ENCODE measurements at places on chromosomes 3 and 15.

GRCh38 chr3:188421836-188422540, 268.0 kb downstream of the LPP start:
- DNase-seq, result no peak

DNA sequence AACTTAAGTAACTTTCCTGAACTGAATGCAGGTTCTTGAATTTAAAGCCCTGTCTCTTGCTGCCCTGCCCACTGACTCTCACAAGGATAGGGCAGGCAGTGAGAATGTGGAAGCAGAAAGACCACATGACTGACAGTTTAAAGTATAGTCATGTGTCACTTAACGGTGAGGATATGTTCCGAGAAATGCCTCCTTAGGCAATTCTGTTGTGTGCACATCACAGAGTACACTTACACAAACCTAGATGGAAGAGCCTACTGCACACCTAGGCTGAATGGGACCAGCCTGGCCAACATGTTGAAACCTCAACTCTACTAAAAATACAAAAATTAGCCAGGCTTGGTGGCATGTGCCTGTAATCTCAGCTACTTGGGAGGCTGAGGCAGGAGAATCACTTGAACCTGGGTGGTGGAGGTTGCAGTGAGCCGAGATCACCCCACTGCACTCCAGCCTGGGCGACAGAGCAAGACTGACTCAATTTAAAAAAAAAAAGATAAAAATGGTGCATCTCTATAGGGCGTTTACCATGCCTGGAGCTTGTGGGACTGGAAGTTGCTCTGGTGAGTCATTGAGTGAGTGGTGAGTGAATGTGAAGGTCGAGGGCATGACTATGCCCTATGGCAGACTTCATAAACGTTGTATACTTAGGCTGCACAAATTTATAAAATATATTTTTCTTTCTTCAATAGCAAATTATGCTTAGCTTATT, 18.9 kb upstream of the COPG1 start:
- no peak for DNase-seq

GRCh38 chr3:23633261-23633960, 172.3 kb upstream of the UBE2E1 start:
- no peak for DNase-seq

GRCh38 chr15:78055919-78056713, 21.4 kb downstream of the TBC1D2B start:
- no peak for DNase-seq

- no peak for DNase-seq
Observed at GRCh38 chr3:136604961-136605360, 147.2 kb downstream of the STAG1 start.

DNA sequence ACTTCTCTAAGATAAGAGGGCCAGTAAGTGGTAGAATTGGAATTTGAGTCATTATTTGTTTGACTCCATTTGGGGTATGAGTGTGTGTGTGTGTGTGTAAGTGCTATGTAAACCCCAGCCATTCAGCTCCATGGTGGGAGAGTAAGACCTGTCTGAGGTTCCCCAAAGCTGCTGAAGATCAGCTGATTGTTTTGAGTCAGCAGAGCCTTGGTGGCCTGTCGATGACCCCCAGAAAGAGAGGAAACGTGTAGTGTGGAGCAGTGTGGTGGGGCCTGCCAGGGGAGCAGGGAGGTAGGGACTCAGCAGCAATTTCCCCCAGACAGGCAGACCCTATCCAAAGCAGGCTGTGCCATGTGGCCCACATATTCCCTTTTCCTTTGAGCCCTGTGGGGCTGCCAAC, 5.3 kb downstream of the DVL3 start:
- DNase-seq, result no peak

DNA sequence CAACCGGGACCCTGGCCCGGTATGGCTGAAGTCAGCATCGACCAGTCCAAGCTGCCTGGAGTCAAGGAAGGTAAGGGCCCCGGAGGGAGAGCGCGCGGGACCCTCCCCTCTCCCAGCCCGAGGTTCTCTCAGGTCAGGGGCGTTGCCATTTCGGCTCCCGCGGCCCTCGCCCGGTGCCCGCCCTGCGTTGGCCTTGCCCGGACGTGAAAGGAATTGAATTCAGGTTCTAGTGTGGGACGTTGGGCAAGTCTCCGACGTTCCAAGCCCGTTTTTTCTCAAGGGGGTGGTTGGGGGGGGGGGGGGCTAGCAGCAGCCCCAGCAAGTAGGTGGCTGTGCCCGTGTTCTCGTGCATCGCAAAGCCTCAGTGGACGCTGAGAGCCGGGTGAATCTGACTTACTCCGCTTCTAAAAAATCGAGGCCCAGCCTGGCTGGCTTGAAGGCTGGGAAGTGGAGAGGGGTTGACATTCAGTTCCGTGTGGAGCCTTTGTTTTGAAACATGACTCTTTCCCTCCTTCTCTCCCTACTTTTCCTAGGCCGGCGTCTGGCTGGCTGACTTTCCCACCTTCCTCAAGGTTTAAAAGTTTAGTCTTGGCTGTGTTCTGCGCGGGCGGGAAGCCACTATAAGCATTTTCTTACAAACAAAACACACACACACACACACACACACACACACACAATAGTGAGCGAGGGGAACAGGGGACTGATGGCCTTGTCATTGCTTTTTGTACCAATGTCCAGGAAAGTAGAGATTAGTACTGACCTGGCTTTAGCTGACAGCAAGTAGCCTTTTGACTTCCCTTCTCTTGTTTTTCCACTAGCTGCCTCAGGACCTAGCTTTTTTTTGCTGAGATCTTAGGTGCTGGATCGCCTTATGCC, at the start of gene UTS2B:
Gene UTS2B, minus strand, starts transcription at position 873 of the 876 bp plus-strand sequence. CDS start 48,337 bp downstream, outside the sequence.
- no peak for DNase-seq

GRCh38 chr15:31265871-31266711, 60.5 kb upstream of the KLF13 start:
- DNase-seq, result peak; percentile 42

DNA sequence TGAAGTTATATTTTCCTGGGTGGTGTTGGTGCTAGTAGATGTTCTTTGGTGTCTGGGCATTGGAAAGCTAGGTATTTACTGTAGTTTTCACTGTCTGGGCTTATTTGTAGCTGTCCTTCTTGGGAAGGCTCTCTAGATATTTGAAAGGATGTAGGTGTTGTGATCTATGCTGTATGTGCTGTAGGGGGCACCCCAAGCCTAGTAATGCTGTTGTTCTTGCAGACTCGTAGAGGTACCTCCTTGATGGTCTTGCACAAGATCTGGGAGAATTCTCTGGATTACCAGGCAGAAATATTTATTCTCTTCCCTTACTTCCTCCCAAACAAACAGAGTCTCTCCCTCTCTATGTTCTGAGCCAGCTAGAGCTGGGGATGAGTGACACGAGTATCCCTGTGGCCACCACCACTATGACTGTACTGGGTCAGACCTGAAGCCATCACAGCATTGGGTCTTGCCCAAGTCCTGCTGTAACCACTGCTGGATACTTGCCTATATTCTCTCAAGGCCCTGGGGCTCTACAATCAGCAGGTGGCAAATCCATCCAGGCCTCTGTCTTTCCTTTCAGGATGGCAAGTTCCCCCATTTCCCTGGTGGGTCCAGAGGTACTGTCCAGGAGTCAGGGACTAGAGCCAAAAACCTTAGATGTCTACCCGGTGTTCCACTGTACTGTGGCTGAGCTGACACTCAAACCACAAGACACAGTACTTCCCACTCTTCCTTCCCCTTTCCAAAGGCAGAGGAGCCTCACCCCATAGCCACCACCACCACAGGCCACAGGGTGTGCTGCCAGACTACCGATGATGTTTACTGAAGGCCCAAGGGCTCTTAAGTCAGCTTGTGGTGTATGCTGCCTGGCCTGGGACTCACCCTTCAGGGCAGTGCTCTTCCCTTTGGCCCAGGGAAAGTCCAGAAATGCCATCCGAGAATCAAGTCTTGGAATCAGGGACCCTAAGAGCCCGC, 195.2 kb upstream of the DPPA4 start:
- DNase-seq, result no peak

- DNase-seq, result no peak
Observed at GRCh38 chr3:184654375-184654774, 57.5 kb downstream of the MAGEF1 start.

DNA sequence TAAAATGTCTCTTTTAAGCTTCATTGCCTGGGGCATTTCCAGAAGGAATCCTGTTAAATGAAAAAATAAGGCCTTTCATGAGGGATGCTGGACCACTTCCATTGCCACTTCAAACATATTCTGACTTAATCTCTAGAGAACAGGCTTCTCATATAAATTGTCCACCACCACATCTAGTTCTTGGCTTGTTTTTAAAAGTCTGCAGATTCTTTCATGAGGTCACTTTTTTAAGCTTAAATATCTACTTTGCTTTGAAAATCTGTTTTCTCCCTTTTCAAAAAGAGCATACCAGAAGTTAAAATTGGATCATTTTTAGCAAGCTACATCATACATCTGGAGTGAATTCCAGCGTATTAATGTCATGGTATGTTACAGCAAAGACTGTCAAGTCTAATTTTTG, 131.6 kb downstream of the C3orf70 start:
- DNase-seq, result no peak

DNA sequence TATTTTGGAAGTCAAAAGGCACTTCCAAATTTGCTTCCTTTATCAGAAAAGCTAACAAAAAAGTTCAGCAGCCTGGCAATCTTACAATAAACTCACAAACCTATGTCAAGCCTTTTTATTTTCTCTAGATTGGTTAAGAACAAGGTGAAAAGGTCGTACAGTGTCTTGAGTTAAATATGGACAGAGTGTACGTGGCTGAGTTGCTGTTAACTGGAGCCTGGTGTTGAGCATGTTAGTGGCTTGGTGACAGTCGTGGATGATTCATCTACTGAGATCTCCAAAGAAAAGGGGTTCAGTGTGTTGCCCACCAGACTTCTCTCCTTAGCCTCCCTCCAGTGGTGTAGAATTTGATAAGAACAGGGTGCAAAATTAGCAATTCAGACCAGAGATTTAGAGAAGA, 89.7 kb downstream of the SSR3 start:
- DNase-seq, result no peak

DNA sequence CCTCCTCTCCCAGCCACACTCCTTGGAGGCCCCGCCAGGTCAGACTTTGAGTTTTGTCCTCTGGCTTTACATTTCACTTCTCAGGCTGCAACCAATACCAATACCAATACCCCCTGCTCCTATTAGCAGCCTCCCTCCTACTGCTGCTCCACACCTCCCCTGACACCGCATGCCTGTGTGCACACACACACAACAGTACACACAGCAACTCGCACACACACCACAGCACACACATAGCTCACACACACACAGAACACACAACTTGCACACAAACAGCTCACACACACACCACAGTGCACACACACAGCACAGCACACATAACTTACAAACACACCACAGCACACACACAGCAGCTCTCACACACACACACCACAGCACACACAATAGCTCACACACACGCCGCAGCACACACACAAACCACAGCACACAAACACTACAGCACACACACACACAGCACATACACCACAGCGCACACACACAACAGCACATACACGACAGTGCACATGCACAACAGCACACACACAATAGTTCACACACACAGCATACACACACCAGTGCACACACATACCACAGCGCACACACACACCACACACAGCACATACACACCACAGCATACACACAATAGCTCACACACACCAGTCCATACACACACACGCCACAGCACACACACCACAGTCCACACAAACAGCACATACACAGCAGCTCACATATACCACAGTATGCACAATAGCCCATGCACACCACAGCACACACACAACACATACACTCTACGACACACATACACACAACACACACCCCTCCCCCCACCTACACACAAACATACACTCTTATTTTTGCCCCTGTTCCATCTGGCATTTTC, 204.7 kb downstream of the UACA start:
- DNase-seq, result no peak

DNA sequence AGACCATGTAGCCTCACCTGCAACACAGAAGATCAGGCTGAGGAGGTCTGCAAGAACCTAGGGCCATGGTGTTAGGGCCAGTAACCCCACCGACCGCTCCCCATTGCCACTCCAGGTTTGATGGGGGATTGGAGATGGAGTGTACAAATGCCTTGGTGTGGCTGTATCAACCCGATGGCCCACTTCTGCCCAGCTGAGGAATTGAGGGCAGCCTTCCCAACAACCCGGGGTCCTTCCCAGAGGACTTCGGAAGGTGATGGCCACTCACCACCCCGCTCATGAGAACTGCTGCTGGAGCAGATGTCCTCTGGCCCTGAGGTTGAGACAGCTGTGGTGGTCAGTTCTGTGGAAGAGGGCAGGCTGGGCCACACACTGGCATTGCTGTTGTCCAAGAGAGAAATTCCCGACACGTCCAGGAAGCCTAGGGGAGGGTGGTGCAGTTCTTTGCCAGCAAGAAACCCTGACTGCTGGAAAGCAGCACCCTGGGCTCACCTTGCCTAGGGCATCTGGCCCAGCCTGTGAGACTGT, 8.9 kb downstream of the GORASP1 start:
- DNase-seq, result no peak

DNA sequence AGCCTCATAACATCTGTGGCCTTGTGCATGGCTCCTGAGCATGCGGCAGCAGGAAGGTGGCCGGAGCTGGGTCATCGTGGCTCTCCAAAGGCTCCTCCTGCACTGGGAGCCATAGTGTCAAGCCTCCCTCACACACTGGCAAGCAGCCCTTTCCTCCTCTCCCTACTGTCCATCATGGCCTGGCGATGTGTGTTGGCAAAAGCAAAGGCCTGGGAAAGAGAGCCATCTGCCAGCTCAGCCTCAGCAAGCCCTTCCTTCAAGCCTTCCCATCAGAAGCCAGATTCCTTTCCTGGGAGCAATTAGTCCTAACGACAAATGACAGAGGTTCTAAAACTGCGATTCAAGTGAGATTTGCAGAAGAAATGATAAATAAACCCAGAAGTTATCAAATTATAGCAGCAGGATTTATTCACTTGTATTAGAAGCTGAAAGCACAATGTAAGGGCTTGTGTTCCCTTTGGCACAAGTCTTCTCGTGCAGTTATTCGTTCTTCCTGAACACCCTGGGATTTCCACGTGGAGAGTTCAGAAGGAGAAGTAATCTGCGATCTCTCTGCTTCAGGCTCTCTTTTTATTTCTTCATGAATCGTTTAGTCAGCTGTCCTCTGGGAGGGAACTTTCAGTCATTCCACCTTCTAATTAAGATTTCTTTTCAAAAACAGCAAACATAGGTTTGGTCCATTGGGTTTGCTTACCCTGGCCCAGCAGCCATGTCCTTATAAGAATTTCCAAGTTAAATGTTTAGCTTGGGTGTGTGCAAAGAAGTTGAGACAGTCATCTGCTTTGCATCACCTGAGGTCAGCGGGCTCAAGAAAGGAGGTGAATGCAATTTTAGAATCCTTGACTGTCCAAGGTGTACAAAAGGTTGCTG, 110.3 kb upstream of the TMC3 start:
- no peak for DNase-seq
